Motor neuron (in vitro differentiated cells): ENCODE measurements at places on chromosomes 7 and 10.

DNA sequence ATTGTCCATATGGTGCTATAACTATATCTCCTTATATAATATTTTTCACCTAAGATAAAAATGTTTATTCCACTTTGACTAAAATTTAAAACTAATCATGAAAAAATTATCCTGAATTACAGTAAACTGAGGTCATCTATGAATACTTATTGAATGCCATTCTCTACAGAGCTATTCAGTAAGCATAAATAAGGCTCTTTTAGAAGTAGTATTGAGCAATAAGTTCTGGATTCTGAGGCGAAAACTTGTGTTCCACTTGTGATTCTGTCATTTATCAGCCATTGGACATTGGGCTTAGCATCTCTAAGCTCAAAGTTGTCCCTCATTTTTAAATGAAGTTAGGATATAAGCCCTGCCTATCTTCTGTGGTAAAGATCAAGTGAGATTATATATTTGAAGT, 130.8 kb downstream of the WNT2 start:
- no peak for ATAC-seq

- ATAC-seq, result no peak
These were observed 14.6 kb downstream of the ITGB1 start for GRCh38 chr10:32943395-32943794.

- ATAC-seq, result peak; percentile 13
These were observed 442.8 kb upstream of the NPVF start for GRCh38 chr7:25671111-25671510.

DNA sequence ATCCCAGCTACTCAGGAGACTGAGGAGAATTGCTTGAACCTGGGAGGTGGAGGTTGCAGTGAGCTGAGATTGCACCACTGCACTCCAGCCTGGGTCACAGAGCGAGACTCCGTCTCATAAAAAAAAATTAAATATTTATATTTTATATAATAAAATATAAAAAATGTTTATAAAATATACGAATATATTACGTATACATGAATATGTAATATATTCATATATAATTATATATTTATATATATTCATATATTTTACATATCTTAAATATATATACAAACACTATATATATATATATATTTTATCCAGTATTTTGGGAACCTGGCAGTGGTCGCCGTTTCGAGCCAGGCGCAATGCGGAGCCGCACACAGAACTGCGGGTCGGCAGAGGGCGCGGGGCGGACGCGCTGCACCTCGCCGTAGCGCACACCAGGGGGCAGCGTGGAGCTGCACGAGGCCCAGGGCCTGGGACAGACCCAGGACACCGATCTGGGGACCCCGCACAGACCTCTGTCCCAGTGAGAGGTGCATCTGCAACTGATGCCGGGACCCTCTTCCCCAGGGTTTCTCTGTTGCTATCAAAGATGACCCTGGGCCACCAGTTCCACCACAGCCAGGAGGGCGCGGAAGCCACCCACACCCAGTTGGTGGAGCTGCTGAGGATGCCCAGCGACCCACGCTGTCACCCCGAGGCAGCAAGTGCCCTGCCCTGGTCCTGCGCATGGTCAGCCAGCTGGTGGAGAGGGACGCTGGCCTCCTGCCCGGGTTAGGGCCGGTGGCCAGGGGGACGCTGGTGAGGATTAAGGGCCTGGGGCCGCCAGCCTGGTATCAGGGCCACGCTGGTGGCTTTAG, 22.7 kb downstream of the AP5Z1 start:
- ATAC-seq, result peak; percentile 69

GRCh38 chr10:102612964-102613275, 31.4 kb upstream of the TRIM8 start:
- no peak for ATAC-seq

- peak; percentile 44 for ATAC-seq
These were observed 17.5 kb downstream of the STEAP1B start for GRCh38 chr7:22482503-22482902.

GRCh38 chr10:45532480-45532879, 140.1 kb downstream of the ZFAND4 start:
- no peak for ATAC-seq

- ATAC-seq, result no peak
These were observed 161.1 kb downstream of the PAXIP1 start for GRCh38 chr7:154841731-154842331.

DNA sequence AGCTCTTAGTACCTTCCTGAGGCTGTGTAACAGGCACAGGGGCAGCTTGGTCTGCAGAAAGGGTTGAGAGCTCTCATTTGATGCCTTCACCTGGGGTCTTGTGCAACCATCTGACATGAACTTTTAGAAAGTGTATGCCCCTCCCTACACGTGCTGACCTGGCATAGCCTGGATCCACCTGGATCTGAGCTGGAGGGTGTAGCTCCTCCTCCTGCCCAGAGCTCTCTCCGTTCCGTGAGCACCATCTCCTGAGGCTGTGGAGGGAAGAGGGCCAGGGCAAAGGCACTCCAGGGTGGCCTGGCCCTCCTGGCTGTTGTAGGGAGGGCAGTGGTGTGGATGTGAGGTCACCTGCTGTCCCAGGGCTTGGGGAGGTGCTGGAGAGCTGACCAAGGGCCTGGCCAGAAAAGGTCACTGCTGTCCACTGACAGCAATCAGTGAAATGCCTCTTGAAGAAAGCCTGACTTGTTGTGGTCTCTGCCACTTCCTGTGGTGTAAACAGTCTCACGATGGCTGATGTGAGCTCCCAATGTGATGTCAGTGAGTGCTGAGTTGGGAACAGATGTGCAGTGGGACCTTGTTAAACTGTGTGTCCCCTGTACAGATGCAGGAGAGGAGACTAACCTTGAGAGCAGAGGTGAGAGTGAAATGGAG, 23.0 kb downstream of the AMZ1 start:
- no peak for ATAC-seq

GRCh38 chr10:21464134-21464533, 61.3 kb downstream of the SKIDA1 start:
- ATAC-seq, result no peak

- ATAC-seq, result peak; percentile 5
These were observed 7.4 kb upstream of the PWWP2B start for GRCh38 chr10:132389433-132390169.

DNA sequence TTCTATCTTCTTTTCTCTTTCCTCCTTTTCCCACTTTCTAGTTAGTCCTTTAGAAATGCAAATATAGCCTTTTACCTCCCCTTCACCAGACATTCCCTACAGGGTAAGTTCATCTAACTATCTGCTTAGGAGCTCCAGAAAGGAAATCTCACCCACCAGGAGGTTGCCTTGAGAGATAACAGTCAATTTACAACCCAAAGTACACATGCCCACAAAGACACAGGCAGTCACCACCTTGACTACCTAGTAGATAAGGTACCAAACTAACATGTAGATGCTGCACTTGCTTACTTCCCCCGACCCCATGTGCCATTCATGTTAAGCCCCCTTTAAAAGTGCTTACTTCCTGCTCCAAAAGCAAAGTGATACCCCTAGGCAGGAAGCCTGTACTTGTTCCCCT, 12.8 kb upstream of the CREB3L2 start:
- ATAC-seq, result no peak

GRCh38 chr7:142796501-142797390, 26.0 kb downstream of the PRSS2 start:
- ATAC-seq, result peak; percentile 41

GRCh38 chr7:42733040-42733439, 178.8 kb downstream of the C7orf25 start:
- no peak for ATAC-seq

GRCh38 chr10:15571575-15571974, 148.1 kb downstream of the ITGA8 start:
- ATAC-seq, result peak; percentile 45

GRCh38 chr7:66517212-66517909, 111.3 kb upstream of the KCTD7 start:
- peak; percentile 18 for ATAC-seq

DNA sequence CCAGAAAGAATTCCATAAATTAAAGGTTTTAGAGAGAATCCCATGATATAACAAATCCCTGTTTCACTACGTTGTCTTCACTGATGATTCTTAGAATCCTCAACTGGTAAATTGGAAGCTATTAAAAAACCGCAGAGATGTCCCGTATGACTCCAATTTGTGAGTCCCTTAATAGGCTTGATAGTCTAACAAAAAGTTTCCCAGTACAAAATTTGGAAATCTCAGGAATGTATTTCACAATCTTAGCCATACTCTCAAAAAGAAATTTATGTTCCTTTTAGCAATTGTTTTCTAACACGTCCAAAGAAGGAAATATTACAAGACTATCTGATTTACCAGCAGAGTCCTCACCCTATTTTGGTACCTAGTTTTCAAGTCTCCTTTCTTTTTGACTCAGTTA, 2.5 kb downstream of the TES start:
- ATAC-seq, result no peak

DNA sequence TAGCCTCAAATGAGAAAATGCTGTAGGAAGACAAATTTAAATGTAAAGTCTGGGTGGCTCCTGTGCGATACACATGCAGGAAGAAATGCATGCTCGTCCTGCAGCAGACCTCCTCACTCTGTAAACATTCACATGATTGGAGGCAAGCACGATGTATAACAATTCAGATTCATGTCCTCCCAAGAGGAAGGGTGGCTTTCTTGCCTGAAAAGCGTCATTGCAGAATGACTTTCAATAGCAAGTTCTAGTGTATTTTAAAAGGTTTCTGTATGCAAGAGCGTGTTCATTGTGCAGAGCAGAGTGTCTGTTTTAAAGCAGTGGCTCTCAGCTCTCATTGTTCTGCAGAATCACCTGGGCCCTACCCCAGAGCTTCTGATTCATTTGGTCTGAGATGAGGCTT, 170.3 kb upstream of the CELF2 start:
- ATAC-seq, result peak; percentile 96

- no peak for ATAC-seq
These were observed 94.8 kb upstream of the AFAP1L2 start for GRCh38 chr10:114499116-114499515.

DNA sequence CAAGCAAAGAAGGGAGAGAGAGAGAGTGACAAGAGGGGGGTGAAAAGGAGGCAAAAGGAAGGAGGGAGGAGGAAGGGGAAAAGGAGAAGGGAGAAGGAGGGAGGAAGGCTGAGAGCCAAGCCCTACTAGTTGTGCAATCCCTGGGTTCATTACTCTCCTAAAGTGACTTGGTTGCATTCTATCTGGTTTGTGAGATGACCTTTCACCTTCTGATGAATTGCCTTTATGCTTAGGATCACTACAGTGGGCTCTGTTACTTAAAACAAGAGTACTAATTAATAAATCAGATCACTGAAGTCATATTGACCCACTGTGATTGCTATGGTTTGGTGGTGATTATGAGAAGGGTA, 144.9 kb downstream of the KIF20B start:
- no peak for ATAC-seq

DNA sequence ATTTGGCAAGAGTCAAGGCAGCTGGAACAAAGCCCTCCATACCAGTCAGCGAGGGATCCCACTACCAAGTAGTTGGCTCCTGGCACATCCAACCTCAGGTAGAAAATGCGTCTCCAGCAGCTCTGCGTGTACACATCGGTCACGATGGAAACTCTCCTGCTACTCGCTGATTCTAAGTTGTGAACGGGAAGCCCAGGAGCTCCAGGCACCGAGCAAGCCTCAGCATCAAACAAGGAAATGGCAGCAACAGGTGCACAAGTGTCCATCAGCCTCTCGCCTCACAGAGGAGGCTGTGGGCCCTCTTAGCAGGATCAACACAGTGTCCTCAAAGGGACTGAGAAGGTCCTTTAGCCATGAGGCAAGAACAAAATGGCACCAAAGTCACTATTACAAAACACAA, 127.0 kb downstream of the TCERG1L start:
- no peak for ATAC-seq

DNA sequence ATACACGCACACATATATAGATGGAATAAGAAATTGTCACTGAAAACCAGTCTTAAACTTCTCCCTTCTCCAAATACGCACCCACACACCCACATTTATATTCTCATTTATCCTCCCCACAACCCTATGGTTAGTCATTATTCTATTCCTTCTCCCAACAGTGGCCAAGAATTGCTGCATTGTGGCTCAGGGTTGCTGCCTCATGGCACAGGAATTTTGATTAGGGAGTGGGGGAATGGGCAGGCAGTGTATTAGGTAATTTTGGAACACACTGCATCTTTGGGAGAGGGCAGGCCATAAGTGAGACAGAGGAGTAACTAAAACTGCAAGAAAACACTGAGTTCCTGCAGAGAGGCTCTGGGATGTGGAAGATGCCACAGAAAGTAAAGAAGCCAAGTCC, 35.7 kb downstream of the NAPEPLD start:
- ATAC-seq, result peak; percentile 31
